Progenitor cell of endocrine pancreas (in vitro differentiated cells): ENCODE measurements at places on chromosomes 5 and 9.

DNA sequence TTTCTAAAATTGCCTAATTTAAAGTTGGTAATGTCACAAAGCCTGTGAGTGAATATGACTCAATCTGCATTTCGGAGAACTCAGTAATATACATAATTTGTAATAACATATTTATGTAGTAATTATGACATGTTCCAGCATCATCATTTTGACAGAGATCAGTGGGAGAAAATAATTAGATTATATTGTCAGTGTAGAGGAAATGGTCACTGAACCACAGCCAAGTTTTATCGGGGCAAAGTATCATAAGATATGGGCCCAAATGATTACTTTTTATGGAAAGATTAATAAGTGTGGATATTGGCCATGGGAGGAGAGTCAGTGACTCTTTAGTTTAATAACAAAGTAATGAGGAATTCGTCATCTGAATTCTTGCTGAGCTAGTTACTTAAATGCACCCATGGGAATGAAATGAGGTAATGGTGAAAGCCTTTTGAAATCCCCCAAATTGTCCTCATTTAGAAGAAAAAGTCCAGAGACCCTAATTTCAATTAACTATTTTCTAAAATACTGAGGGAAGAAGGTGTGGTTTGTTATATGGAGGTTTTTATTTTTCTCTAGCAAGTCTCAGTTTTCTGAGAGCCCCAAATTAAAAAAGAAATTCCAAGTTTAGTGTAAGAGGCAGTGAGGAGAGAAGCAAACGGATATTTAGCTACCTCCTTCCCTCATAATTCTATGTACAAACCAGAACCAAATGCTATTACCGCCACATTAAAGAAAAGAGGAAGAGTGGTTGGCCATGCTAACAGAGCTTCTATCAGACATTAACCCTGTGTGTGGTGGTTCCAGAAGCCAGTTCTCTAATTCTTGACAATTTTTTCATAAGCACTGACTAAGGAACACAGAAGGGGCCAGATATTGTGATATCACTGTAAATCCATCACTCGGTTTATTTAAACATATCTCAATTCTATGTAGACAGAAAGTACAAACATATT is 37.7 kb upstream of the MRPS30 start:
- DNase-seq, result no peak

DNA sequence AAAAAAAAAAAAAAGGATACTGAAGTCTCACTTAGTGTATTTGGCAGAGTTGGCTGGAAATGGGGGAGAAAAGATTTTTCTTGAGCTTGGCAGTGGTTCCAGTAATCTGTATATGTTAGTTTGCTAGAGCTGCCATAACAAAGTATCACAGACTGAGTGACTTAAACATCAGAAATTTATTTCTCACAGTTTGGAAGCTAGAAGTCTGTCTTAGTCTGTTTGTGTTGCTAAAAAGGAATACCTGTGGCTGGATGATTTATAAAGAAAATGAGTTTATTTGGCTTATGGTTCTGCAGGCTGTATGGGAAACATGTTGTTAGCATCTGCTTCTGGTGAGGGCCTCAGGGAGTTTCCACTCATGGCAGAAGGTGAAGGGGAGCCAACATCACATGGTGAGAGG is 89.6 kb upstream of the CEP78 start:
- no peak for DNase-seq

GRCh38 chr9:86764671-86765343 is 182.5 kb downstream of the GAS1 start:
- no peak for DNase-seq

DNA sequence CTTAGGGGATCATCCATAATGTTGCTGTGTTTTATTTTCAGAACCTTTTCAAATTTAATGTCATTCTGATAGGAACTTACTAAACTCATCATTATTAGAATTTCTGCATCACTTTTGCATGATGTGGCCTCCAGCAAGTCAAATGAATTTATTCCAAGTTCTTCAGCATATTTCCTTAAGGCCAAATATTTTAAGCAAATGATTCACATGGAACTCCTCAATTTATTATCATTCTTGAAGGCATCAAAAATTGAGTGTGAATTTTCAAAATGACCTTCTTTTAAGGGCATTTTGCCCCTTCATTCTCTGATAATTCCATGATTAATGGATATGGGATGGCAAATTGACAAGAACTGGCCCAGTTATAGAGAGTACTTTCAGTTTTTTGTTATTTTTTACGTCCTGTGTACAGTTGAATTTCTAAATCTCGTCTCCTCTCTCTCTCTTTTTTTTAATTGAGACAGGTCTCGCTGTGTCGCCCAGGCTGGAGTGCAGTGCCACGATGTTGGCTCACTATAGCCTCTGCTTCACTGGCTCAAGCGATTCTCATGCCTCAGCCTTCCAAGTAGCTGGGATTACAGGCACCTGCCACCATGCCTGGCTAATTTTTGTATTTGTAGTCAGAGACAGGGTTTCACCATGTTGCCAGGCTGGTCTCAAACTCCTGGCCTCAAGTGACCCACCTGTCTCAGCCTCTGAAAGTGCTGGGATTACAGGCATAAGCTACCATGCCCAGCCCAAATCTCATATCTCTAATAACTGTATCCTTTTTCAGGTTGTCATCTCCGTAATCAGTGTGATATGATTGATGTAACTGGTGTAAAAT is 29.1 kb downstream of the GPR21 start:
- no peak for DNase-seq

DNA sequence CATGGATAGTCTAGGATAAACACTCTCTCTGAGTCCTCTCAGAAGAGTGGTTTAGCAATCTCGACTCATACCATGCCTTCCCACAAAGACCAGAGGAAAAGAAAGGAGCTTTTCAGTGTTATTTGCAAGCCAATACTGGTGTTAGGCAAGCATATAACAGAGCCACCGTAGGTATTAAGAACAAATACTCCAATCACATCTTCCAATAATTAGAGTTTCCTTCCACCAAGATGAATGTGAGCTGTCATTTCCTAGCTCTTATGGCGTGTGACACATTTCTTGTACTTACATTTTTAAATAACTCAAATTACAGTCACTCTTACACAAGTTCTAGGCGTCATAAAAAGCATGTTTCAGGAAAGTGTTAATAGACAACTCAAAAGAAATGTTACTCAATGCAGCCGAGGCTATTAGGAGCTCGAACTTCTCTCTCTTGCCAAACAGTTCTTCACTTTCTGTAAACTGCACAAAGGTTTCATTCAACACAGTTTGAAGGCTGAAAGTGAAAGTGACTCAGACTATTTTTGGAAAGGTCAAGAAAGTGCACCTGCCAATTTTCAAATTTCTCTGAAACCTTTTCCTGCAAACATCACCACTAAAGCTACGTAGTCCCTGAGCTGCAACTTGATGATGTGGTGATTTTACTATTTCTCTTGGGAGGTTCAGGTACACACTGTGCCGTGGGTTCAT is 153.8 kb downstream of the AUH start:
- no peak for DNase-seq

- DNase-seq, result peak; percentile 47
These were observed 467 bp upstream of the PHF19 start for GRCh38 chr9:120877276-120878034.

DNA sequence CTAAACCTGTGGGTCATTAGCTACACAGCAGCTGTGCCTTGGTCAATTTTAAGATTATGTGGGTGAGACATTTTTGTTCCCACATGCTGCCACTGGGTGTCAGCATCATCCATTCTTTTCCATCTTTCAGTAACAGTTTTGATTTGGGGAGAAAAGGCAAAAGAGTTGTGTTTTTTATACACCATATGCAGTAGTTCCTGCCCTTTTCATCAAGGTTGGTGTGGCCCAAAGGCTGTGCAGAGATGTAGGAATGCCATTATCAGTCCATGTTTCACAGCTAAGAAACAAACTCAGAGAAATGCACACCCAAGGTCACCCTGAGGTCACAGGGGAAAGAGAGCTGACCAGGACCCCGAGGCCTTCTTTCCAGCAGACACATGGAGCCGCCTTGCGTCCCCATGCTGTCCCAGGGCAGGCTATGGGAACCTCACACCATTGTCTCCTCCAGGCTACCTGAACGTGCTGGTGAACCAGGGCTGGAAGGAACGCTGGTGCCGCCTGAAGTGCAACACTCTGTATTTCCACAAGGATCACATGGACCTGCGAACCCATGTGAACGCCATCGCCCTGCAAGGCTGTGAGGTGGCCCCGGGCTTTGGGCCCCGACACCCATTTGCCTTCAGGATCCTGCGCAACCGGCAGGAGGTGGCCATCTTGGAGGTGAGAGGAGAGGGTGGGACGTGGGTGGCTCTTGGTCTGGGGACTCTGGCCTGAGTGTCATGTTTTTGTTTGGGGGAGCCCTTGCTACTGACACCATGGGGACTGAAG is 27.8 kb upstream of the GRPEL2 start:
- no peak for DNase-seq

GRCh38 chr5:178238711-178239592 is 6.3 kb upstream of the PHYKPL start:
- no peak for DNase-seq

- no peak for DNase-seq
These were observed 207.6 kb upstream of the MPDZ start for GRCh38 chr9:13487071-13487470.

- DNase-seq, result no peak
These were observed 173.7 kb downstream of the DAB2IP start for GRCh38 chr9:121825031-121825691.

DNA sequence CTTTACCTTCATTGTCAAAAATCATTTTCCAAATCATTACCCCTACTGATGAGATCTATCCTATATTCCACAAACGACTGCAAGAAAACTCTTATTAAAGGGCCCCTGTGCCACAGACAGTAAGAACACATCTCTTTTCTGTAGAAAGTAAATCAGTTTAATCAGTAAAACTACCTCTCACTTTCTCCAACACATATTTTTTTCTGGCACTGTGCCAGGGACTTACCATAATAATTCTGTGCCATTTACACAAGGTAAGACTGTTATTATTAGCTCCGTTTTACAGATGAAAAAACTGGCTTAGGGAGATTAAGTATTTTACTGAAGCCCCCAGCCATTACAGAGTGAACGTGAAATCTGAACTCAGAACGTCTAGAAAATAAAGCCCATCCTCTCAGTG is 587.0 kb upstream of the COX7C start:
- DNase-seq, result no peak

- no peak for DNase-seq
These were observed 106.3 kb upstream of the NR3C1 start for GRCh38 chr5:143509758-143510221.

DNA sequence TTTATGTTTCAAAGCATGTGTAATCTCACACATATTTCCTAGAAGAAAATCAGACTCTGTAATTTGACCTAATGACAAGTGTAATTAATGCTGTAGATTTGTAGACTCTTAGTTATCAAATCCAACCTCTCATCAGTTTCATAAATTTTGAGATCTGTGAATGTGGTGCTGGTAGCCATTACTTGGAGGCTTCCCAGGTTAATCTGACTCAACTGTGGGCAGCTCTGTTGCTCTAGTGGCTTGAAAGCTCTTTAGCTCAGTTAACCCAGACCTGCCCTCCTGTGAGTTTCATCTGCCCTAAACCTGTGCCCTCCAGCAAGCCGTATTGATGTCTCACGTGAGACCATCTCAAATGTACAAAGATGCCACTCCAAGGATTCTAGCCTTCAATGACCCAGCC is 323.4 kb downstream of the FBXL7 start:
- no peak for DNase-seq

GRCh38 chr5:54162184-54162583 is 148.2 kb downstream of the ARL15 start:
- no peak for DNase-seq

GRCh38 chr9:14066831-14067230 is 247.1 kb downstream of the NFIB start:
- DNase-seq, result no peak

DNA sequence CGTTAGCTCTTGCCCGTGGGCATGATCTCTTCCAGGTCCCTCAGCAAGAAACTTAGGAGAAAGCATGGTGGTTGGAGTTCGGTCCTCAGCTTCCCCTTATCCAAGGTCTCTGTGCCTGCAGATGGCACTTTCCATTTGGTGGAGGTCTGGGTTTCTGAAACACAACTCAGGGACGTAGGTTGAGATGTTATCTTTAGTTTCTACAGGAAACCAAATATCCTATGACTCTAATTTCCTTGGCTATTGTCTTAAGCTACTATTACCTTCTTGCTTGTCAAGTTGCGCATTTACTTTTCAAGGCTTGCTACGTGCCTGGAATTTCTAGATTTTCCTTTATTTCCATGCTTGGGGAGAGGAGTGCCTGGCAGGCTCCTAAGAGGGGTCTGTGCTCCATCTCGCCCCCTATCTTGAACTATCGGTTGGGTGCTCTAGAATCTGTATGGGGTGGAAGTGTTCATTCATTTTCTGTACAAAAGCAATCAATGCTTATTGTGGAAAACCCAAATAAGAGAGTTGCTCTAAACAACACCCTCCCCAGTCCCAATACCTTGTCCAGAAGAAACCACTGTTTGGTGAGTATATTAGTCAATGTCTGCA is 32.9 kb upstream of the KCNIP1 start:
- DNase-seq, result no peak

DNA sequence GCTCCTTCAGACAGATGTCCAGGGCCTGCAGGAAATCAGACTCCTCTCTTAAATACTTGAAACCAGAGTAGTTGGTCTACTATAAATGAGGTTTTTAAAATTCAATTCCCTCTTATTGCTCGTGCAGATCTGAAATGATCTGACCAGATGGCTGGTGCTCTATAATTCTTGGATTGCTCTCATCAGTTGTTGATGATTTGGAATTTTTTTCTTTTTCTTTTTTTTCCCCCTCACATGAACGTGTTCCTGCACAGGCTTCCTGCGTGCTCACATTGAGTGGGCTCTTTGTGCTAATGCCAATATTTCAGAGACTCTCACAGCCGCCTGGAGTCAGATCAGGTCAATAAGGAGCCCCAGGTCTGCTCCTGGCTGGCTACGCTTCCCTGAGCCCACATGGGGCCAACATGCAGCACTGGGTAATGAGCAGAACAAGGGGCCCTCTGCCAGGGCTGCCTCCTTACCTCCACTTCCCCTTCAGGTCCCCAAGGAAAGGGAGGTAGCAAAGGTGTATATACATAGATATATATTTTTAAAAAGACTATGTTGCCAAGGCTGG is 82.0 kb downstream of the SIL1 start:
- DNase-seq, result no peak

GRCh38 chr5:141853895-141854626 is 24.1 kb downstream of the PCDH1 start:
- DNase-seq, result no peak

GRCh38 chr5:60959156-60959555 is 14.2 kb downstream of the NDUFAF2 start:
- no peak for DNase-seq

DNA sequence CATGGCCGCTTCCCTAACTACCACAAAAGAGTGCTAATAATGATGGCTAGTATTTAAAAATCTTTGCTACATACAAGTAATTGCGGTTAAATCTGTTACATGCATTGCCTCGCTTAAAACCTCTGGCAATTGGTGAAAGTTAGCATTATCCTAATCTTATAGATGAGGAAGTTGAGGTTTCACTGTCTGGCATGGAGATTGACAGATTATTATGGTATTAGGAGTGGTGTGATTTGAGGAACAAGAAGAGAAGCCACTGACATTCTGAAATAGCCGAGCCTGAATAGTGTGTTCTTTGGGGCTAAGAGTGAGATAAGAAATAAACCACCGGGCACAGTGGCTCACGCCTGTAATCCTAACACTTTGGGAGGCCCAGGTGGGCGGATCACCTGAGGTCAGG is 45.3 kb upstream of the DPYSL3 start:
- no peak for DNase-seq

GRCh38 chr9:133703591-133704399 is 34.4 kb downstream of the SARDH start:
- no peak for DNase-seq

GRCh38 chr5:153014194-153014593 is 476.3 kb upstream of the GRIA1 start:
- no peak for DNase-seq
